ENCODE measurements at places on chromosomes 4 and X.

DNA sequence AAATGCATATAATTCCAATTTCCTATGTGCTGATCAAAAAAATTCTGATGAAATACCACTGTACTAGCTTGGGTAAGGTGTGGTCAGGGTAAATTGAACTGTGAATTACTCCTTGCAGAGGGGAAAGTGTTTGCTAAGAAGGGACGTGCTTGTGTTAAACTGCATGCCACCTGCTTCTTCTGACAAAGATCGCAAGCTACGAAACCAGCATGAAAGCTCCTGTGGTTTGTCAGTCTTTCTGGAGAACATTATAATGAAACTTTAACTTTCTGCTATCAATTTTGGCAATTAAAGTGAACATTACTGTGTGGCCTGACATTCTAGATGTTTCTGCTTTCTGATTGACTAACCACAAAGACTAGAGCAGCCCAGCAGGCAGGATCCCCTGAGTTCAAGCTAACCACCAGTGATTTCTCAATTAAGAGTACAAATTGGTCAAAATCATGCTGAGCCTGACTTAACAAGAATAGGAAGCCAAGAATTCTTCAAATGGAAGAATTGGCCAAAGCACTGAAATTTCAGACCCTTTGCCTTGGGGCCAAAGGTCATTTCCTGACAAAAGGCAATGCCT, 239.0 kb downstream of the SLITRK2 start:
- no peak for DNase-seq

DNA sequence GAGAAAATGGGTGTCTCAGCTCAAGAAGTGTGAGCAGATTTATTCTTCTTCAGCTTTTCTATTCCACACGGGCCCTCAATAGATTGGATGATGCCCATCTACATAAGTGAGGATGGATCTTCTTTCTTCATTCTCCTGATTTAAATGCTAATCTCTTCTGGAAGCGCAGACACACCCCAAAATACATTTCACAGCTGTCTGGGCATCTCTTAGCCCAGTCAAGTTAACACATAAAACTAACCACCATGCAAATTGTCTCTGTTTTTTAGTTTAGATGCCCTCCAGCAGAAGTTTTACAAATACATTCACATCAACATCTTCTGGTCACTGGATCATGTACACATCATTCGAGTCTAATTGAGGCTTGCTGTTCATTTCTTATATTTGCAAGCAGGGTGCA, 249.0 kb upstream of the VCX3A start:
- no peak for DNase-seq

GRCh38 chrX:13607996-13608365, 38.6 kb downstream of the EGFL6 start:
- no peak for DNase-seq

DNA sequence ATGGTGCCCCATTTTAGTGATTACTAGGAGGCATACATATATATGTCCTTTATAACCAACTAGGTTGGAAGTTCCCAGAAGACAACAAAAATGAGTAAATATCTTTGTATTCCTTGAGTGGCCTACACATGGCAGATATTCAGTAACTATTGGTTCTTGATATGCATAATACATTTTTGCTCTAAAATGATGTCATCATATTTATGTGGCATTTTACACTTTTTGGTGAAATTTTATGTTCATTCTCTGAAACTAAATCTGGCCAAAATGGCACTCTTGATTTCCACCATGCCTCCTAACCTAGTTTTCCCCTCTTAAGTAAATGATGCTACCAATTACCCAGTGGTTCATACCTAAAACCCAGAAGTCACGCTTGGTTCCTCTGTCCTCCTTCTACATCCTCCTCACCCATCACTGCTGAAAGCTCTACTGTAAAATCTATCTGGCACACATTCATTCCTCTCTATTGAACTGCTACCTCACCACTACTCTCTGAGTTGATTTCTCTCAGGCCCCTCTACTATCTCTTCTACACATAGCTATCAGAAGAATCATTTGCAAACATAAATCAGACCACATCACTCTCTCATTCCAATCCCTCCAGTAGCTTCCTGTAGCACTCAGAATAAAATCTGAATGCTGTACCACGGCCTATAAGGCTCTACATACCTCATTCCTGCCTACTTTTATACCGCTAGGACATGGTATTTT, 13.4 kb downstream of the SLC10A7 start:
- DNase-seq, result no peak

DNA sequence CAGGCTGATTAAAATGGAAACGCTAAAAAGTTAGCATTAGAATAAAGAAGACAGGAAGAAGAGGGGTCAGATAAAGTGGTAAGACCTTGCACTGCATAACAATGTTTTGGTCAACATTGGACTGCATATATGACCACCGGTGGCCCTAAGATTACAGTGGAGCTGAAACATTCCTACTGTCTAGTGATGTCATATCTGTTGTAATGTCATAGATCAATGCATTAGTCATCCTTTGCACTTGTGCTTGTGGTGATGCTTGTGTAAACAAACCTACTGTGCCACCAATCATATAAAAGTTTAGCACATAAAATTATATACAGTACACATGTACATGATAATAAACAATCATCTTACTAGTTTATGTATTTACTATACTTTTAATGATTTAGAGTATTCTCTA, 73.0 kb downstream of the TMEM165 start:
- DNase-seq, result no peak

- DNase-seq, result no peak
Observed at GRCh38 chr4:173443121-173443520, 44.2 kb upstream of the SCRG1 start.

DNA sequence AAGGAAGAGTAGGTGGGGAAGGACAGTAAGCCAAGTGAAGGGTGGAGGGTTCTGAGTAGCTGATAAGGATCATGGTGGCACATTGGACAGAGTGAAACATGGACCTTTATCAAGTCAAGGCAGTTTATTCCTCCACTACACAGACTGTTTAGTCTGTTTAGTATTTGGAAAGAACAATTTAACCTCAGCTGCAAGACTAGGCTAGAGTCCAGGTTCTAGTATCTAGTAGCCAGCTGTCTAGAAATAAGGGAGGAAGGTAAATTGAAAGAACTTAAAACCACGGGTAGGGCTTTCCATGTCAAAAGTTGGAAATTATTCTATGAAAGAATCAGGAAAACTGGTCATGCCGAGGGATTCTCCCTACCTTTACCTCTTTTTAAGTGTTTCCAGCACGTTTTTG, 140.1 kb upstream of the MED14 start:
- no peak for DNase-seq

DNA sequence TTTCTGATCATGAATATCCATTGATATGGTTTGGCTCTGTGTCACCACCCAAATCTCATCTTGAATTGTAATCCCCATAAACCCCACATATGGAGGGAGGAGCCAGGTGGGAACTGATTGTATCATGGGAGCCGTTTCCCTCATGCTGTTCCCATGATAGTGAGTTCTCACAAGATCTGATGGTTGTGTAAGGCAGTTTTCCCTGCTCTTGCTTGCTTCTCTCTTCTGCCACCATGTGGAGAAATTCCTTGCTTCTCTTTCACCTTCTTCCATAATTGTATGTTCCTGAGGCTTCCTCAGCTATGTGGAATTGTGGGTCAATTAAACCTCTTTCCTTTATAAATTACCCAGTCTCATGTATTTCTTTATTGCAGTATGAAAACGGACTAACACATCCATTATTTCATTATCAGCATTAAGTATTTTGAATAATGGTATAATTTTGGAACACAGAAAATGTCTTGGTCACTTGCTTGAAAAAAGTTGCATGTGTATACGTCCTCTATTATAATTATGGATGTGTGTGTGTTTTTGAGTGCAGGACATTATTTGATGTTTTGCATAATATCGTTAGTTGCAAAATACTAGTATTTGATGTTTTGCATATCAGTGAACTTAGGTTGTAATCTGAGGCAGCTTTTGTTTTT, 334.6 kb downstream of the PCDH10 start:
- DNase-seq, result peak; percentile 2

- no peak for DNase-seq
Observed at GRCh38 chrX:10074241-10074941, 82.4 kb upstream of the CLCN4 start.

DNA sequence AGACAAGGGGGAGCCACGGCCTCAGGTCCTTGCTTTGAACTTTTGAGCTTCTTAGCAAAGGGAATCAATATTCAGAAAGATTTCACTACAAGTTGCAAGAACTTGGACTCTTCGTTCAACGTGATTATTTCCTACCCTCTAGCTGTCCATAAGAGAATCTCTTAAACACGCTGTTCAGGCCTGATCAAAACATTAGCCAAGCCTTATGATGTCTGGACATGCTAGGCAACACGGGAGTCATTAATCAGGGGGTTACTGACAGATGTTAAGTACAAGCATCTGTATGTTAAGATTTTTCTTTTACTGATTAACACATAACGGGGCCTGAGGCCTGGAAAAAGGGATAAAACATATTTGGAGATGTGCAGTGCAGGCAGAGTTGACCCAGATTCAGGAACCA, 138.9 kb upstream of the IL1RAPL2 start:
- no peak for DNase-seq

- DNase-seq, result no peak
Observed at GRCh38 chr4:99894998-99895397, 771 bp upstream of the LAMTOR3 start.

GRCh38 chr4:15003401-15003890, 1.2 kb downstream of the CPEB2 start:
- DNase-seq, result no peak

DNA sequence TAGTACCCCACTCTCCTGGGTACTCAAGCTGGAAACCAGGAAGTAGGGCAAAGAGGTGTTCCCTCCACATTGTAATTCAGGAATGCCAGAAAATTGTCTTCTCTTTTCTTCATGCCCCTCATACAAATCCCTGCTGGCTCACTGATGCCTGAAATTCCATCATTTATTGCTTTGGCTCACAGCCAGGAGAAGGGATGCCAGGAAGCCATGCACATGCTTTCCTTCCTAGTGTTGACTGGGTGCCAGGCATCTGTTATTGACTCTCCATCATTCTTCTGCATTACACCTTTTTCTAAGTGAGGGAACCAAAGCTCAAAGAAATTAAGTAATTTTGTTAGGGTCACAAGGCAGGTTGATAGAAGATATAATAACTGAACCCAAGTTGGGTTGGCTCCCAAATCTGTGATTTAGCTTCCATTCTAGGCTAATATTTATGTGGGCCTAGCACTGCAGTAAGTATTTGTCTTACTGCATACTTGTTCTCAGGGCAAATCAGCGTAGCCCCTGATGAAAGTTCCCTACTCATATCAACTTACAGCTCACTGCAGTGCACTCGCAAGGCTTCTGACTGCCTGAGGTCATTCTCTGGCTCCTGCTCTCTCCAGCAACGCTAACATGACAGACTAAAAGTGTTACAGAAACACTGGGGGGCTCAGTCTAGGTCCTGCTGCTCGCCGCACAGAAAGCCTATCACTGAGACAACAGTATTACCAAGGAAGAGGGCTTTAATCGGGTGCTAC, 89.0 kb downstream of the TRAPPC11 start:
- no peak for DNase-seq

DNA sequence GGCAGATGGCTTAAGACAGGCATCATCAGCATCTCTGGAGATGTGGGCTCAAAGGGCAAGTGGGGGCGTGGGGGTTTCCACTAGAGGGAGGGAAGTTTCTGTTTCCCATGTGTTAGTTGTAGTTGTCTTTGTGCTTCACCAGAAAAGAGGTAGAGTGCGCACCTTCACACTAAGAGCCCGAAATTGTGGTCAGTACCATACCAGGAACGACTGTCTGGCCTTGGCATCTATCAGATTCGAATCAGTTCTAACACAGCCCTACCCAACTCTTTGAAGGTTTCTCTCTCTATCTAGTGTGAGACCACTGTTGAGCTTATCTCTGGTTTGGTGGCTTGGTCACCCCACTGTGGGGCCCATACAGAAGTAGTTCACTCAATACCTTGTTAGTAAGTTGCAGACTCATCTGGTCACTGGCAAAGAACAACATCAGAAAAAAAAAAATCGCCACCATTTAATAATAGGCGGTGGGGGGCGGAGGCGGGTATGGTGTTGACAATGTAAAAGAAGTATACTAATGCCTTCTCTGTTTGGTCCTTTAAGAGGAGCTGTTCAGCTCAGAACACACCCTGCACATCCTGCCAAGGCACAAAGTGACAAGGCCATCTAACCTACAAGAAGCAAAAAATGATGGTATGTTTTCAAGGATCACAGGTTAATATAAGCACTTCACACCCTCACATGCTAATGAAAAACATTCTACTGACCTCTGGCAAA, 71.1 kb downstream of the NYX start:
- no peak for DNase-seq

DNA sequence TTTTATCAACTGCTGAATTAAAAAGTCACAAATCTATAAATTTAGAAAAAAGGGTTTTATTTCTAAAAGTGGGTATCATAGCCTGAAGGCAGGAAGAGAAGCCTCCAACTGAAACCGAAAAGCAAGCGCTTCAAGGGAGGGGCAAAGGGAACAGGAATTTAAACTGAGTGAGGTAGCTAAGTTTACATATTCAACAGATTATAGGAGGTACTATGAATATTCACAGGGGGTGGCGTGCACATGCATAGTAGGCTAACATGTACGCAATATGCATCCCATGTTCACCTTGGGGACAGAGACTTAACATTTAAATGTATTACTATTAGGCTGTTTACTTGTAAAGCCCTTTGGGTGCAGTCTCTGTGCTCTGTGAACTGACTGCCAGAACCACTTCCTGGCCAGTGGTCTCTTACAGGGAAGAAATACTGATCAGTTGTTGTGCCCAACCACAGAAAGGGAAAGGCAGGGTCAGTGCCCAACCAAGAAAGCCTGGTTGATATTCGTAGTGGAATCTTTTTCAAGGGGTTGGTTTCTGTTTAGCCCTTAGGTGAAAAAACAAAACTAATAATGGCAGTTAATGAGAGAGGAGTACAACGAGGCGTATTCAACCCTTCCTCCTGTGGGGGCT, 168.7 kb upstream of the GALNTL6 start:
- DNase-seq, result no peak

DNA sequence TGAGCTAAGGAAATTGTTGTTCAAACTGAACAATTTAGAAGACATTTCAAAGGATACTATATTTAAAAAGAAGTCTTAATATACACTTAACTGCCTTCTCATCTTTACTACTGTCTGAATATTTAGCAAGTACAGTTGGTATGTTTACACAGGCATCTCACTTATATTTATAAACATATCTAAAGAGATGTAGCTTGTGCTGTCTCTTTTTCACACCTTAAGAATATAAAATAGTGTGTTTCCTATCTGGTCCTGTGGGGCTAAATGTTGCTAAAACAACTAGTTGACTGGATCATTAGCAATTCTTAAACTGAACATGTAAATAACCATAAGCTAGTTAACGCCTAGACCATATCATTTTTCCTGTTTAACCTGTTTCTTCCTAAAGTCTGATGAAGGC, 336.3 kb downstream of the PPP3CA start:
- no peak for DNase-seq

DNA sequence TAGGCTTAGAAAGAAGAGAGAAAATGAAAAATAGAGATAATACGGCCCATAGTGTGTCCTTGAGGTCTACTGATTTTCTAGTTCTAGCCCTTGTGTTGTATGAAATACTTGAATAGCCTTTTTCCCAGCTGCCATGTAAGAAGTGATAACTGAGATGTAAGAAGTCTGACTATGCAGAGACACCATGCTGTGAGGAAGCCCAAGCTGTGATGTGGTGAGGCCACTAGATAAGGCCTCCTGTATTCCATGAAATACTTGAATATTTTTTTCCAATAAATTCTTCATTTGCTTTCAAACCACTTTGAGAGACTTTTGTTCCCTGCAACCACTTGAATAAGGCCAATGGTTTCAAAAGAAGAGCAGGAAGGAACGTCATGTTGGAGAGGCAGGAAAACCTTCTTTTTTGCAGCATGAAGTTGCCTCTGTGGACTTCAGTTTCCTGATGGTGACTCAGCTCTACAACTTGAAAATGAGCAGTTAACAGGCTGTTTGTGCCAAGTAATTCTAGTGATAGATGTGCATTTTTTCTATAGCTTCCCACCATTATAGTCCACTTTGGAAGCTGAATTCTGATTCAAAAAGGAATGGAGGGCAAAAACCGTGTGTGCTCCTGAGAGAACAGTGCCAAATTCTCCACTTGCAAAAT, 25.5 kb upstream of the FAM9C start:
- DNase-seq, result no peak

Data from NCI-H2107 (cell line).